ENCODE measurements at places on chromosomes 6 and 20.

GRCh38 chr6:14791526-14791925 is 454.3 kb upstream of the JARID2 start:
- DNase-seq = no peak

GRCh38 chr20:6164421-6165341 is 41.9 kb upstream of the FERMT1 start:
- no peak for DNase-seq

DNA sequence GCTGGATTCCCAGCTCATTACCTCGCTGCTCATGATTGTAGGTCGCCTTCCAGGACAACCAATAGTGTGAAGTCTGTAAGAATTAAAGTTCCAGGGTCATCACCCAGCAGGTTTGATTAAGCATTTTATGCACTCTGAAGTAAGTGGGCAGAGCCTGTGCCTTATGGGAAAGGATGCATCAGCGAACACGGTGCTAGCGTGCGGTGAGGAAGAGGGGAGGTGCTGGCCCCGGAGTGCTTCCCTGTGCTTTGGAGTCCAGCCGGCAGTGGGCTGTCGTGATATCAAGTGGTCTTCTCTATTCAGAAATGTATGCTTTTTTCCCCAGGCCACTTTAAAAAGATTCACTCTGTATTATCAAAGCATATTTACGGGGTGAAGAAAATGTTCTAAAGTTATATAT is 16.0 kb downstream of the DUSP22 start:
- no peak for DNase-seq

- DNase-seq = no peak
Observed at GRCh38 chr6:84460491-84460890, 233.0 kb upstream of the CEP162 start.

DNA sequence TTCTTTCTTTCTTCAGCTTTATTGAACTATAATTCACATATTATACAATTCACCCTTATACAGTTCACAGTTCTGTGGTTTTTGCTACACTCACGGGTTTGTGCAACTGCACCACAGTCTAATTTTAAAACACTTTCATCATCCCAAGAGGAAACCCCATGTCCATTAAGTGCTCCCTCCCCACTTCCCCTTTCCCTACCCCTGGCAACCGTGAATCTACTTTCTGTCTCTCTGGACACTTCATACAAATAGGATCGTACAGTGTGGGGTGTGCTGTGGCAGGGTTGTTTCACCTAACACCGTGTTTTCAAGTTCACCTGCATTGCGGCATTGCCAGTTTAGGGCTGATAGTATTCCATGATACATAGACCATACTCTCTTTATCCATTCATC is 118.8 kb downstream of the PHACTR3 start:
- no peak for DNase-seq

GRCh38 chr6:111813237-111813636 is 60.0 kb downstream of the FYN start:
- DNase-seq = no peak

DNA sequence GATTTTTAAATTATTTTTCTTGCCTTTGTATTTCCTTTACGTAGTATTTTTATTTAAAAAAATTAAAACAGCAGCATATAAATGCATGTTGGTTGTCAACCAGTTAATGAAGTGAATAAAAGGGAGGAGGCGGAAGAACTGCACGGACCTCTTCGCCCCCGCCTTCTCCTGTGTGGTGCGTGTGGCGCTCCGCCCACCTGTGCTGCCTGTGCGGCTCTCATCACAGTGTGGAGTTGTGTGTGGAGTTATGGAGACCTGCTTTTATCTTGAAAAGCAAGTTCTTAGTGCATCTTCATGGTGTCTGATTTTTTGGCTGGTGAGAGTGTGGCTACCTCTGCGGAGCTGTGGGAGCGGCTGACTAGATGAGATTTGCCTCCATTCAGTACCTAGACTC is 58.4 kb downstream of the PTPN1 start:
- no peak for DNase-seq

- no peak for DNase-seq
Observed at GRCh38 chr6:14476793-14477531, 359.4 kb downstream of the CD83 start.

GRCh38 chr6:56314683-56315523 is 67.5 kb upstream of the COL21A1 start:
- peak; percentile 11 for DNase-seq

DNA sequence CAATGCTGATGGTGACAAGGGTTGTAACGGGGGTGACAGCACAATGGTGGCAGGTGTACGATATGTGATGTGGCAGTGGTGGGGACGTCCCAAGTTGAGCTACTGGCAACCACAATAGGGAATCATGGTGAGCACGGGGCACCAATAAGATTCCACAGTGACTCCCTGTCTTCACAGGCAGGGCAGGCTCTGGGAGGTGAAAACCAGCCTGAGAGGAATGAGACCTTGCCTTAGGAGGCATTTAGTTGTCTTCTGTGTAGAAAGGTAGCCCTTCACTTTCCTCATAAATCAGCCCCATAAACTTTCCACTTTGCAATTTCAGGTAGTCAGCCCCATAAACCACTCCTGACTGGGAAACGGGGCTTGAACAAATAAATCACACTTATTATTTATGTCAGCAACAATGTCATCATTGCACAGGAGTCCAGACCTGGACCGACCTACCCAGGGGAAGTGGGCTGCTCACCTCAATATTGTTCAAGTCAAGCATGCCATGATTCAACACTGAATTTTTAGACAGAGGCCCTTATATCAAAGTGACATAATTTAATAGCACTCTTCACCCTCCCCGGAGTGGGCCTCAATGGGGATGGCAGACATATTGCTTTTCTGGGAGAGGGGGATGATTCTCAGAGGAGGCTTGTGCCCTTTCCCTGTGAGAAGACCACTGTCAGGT is 150.8 kb downstream of the CDC5L start:
- DNase-seq = no peak

DNA sequence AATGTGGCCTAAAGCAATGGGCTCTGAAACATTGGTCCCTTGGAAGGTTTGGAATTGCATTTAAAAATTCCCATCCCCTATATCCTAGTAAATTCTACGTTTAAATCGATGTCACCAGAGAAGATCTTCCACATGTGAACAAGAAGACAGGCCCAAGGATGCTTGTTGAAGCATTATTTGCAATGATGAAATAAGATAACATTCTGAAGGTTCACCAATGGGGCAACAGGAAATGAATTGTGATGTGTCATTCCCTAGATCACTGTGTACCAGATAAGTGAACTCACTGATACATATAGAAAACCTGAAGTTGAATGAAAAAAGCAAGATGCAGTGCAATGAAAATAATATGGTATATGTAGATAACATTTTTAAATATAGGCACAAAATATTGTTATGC is 464.3 kb upstream of the BTBD3 start:
- DNase-seq = no peak

DNA sequence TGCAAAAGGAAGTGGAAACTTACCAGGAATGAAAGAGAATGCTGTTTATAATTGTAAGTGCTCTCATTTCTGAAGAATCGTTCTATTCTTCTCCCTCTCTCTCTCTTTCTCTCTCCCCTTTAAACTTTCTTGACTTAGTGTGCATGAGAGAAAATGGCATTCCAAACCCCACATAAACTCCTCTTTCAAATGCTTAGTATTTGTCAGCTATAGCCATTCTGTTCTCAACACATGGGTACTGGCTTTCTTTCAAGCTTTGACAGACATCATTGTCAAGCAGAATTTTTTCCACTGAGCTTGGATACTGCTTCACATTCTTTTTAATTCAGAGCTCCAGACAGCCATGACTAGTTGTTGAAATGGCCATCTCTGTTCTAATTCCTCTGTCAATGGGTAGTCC is 51.1 kb upstream of the PREP start:
- DNase-seq = no peak

DNA sequence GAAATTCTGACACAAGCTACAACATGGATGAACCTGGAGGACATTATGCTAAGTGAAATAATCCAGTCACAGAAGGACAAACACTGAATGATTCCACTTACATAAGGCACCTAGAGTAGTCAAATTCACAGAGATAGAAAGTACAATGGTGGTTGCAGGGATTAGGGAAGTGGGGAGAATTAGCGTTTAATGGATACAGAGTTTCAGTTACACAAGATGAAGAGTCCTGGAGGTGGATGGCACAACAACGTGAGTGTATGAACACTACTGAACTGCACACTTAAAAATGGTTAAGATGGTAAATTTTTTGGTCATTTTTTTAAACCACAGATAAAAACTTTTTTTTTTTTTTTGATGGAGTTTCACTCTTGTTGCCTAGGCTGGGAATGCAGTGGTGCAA is 24.7 kb downstream of the MOCS3 start:
- DNase-seq = no peak

Measured in NCI-H1694 (cell line).